Frontal cortex (tissue), 4 donors: ENCODE measurements at places on chromosomes 7 and 10.

DNA sequence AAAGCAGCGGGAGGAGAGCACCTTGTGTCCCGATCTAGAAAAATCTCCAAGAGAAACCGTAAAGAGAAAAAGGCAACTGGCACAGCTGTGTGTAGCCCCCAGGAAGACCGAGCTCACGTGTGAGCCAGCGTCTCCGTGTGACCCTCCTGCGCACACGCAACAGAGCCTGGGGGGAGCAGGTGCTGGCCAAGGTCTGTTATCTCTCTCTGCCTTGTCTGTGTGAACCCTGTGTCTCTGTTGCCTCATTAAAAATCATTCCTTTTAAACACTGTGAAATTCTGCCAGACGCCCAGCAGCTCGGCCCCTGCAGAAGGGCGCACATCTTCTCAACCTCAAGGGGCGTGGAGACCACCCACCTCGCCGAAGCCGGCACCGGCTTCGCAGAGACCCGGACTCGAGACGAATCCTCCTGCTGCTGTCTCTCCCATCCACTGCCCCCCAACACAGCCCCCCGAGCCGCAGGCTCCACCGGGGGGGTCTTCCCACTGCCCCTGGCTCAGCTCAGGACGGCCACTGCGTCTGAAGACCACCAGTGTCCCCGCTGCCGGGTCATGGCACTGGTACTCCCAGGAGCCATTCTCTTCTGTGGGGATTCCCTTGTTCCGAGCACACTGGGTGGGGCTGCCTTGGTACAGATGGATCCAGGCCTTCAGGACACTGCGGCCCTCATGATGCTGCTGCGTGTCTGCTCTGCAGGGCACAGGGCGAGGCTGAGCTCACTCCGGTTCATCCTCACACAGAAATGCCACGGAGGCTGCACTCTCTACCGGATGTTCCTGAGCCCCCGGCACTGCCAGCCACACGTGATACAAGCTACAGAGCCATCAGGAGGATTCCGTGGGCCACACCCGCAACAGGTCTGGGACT lies 94.3 kb upstream of the DNAAF5 start:
- no peak for DNase-seq

DNA sequence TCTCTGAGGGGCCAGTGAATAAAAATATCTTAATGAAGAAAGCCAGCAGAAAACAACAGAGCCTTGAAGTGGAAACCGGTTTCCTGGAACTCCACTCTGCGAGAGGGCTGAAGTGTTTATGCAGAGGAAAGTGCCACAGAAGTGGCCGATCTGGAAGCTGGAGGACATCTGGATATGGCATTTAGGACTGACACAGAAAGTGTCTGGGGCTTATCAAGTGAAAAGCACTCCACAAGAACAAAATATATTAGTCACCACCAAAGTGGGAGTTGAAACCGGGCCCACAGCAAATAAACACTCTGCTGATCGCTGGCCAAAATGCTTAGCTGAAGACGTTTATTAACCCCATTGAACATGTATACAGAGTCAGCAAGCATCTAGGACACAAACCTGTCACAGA lies 7.8 kb downstream of the NOD1 start:
- no peak for DNase-seq

DNA sequence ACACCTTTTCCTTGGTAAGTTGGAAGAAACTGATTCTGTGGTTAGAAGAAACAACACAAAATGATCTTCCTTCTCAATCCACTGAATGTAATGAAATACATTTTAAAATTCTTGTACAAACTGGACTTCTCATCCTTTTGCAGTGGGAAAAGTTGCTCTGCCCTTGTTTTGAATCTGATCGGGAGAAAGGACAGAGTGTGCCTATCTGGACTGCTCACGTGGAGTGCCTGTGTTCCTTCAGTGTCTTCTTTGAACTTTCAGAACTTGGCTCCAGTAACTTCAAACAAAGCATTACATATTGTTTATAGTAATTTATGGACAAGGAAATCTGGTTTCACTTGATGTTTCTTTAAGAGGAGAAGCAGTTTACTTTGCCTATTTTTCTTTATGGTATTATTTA lies 17.1 kb downstream of the SLC26A3 start:
- no peak for DNase-seq

DNA sequence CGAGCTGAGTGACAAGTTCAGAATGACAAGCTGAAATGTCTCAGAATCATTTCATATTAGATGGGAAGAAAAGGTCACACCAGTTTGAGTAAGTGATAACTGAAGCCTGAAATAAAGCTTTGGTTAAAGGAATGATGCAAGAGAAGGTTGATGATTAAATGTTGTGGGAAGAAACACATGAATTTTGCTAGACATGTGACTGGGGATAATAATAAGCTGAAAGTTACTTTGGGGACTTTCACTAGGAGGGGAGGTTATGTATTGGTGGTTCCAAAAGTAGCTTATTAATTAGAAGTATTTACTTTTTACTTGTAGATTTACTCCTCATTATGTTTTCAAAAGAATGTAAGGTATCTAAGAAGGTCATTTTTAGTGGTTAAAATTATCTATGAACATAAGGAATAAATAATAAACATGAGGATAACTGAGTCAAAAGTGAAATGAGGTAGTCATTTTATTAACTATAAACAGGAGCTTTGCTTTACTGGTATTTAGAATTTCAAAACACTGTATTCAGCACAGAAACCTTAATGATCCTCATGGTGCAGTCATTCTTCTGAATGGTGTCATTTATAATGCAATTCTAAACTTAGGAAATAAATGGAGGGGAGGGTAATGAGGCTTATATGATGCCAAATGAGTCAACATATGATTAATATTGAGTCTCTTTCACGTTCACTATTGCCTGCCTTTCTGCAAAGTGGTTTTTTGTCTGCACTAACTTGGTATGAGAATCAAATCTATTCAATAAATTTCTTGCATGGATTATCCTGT lies 63.7 kb downstream of the PRKG1 start:
- DNase-seq: no peak

DNA sequence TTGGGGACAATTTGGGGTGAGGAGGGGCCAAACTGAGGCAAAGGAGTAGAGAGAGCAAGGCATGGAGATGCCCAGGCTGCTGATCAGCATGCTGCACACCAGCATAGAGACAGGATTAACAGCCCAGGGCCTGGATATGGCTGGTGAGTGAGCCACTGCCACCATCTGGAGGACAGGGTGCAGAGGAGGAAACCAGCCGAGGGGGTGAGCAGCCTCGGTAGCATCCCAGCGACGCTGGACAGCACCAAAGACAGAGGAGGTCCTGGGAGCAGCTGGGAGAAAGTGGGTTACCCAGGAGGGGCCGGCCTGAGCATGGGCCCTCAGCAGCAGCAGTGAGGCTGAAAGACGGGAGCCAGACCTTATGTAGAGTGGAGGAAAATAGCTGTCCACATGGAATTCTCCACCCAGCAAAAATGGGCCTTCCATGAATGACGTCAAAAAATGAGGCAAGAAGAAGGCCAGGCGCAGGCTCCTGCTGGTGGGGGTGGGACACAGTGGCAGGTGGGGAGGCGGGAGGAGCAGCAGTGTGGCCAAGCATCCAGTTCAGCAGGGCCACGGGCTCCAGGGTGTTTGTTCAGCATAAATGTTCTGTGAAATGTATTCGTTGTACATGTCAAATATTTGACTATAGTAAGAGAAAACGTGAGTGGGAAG lies 16.7 kb downstream of the RET start:
- peak; percentile 44 for DNase-seq

DNA sequence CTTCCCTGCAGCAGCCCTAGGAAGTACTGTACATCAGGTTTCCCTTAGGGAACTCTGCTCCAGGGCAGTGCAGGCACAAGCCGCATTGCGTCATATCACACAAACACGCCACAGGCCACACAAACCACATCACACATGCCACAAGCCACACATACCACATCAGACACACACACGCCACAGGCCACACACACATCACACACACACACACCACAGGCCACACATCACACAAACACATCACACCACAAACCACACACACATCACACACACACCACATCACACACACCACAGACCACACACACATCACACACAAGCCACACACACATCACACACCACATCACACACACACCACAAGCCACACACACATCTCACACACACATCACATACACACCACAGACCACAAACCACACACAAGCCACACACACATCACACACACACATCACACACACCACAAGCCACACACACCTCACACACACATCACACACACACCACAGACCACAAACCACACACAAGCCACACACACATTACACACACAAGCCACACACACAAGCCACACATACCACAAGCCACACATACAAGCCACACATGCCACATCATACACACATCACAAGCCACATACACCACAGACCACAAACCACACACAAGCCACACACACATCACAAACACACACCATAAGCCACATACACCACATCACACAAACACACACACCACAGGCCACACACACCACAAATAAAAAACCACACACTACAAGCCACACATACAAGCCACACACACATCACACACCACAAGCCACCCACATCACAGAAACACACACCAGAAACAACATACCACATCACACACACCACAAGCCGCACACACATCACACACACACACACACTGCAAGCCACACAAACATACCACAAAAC lies 53.4 kb downstream of the TMEM209 start:
- DNase-seq: no peak

- no peak for DNase-seq
Measured at GRCh38 chr7:27526611-27527347, 135.9 kb downstream of the HIBADH start.

- no peak for DNase-seq
Measured at GRCh38 chr7:148395352-148395811, 195.2 kb upstream of the C7orf33 start.
